Chondrocyte (in vitro differentiated cells): ENCODE measurements at places on chromosomes 13 and 19. TPM values are rescaled to one million over a fixed set of nuclear protein-coding genes. Genes with fewer than 3 reads are reported as not detected.

- DNase-seq = no peak
Measured at GRCh38 chr19:23795462-23795861, 36.8 kb upstream of the ZNF681 start.

DNA sequence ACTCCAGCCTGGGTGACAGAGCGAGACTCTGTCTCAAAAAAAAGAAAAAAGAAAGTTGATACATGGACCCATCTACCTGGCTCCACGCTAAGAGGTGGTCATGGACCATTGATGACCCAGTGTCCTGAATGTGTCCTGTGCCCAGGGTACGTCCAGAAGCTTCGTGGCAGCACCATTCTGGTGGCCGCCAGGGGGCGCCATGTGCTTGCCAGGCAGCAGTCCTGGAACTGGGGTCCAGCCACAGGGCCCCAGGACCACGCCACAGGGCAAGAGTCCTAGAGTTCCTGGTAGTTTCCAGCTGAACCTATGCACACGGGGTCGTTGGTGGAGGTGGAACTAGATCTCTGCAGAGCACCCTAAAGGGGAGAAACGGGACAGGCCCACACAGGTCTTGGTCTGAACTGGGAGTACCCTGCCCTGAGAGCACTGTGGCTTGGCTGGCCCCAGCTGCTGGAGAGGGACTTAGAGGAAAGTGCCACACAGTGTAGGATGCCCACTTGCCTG is 19.9 kb upstream of the FBXO27 start:
- peak; percentile 93 for DNase-seq

DNA sequence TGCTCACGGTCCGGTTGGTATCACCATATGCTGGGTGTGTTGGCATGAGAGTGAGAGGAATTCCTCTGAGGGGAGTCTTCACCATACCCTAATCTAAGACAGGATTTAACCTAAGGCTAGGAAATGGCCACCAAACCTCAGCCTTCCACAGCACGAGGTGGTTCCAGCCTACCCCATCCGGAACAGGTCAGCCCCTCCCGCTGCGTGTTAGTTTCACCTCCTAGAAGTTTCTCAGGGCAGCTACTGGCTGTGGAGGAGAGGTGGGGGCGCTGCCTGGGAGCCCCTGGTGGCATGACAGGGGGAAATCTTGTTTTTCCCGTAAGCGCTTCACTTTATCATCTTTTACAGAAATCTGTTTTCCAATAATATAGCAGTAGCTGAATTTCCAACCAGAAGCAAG is 55.1 kb downstream of the RGCC start:
- no peak for DNase-seq

- no peak for DNase-seq
Measured at GRCh38 chr13:39496506-39496905, 106.5 kb downstream of the LHFPL6 start.

- no peak for DNase-seq
Measured at GRCh38 chr13:73063166-73063565, 4.4 kb downstream of the KLF5 start.

DNA sequence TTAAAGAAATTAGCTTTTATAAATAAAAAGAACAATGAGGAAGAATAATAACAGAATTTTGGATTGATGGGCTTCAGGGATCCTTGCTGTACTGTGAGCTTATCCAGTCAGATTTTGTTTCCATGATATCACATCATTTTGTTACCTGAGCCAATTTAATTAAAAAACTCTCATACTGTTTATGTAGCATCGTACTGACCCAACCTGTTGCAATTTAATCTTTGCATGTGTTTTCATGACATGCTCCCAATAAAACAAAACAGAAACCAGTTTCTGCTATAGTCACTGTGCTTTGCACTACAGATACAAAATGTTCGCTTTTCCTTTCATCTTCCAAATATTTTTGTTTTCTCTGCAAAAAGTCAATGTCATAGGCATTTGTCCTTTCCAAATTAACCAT is 109.7 kb upstream of the RNF113B start:
- no peak for DNase-seq

DNA sequence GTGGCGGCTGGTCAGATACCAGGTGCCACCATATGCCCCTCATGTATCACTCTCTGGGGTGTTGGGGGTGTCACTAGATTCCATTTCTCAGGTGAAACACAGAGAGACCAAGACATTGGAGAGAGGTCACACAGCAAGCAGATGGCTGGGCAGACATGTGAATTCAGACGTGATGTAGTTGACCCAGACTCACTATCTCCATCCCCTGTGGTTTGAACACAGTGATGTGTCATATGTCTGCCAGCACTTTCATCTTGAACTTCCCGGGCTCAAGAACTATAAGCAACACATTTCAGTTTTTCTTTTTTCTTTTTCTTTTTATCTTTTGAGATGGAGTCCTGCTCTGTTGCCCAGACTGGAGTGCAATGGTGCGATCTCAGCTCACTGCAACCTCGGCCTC is 16.1 kb upstream of the UPF1 start:
- DNase-seq = no peak

DNA sequence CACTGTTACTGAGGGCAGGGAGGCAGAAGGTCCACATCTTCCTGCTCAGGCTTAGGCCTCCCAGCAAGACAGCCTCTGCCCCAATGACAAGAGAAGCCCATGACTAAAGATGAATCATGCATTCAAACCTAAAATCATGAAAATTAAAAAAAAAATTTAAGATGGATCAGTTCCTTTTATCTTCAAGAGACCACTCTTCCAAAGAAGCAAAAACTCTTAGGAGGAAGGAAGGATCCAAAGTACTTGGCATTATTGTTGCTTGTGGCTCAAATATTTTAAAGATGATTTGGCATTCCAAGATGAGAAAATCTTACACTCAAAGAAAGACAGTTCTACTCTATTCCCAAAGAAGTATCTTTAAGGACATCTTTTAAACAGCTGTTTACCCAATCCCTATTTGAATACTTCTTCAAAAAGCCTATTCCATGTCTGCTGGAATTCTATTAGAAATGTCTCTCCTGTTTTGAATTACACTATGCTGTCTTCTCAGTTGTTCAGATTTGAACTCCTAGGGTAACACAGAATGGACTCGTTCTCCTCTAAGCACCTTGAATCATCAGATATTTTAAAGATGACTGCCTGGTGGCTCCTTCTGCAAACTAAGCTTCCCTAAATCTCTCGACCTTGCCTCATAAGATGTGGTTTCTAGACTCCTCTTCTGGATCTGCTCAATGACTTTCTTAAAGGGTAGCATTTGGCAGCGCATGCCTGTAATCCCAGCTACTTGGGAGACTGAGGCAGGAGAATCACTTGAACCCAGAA is 7.0 kb downstream of the SERP2 start:
- DNase-seq = no peak

GRCh38 chr13:94608586-94608985 is 6.9 kb downstream of the GPR180 start:
- no peak for DNase-seq

Gene LILRA1
- not detected in 3 replicates for total RNA-seq
